ENCODE measurements at places on chromosomes 1 and 21. TPM values are rescaled to one million over a fixed set of nuclear protein-coding genes. Genes with fewer than 3 reads are reported as not detected.

SLC30A2 gene
- polyA plus RNA-seq: 0.24 TPM

NPHP4 gene
- 5.1 TPM for polyA plus RNA-seq

RCC1 gene
- polyA plus RNA-seq: 20.4 TPM

ACTL8 gene
- not detected for polyA plus RNA-seq

SLC50A1 gene
- polyA plus RNA-seq: 31.7 TPM

OR2L8 gene
- polyA plus RNA-seq: not detected

ZNF281 gene
- polyA plus RNA-seq: 6.4 TPM

DNA sequence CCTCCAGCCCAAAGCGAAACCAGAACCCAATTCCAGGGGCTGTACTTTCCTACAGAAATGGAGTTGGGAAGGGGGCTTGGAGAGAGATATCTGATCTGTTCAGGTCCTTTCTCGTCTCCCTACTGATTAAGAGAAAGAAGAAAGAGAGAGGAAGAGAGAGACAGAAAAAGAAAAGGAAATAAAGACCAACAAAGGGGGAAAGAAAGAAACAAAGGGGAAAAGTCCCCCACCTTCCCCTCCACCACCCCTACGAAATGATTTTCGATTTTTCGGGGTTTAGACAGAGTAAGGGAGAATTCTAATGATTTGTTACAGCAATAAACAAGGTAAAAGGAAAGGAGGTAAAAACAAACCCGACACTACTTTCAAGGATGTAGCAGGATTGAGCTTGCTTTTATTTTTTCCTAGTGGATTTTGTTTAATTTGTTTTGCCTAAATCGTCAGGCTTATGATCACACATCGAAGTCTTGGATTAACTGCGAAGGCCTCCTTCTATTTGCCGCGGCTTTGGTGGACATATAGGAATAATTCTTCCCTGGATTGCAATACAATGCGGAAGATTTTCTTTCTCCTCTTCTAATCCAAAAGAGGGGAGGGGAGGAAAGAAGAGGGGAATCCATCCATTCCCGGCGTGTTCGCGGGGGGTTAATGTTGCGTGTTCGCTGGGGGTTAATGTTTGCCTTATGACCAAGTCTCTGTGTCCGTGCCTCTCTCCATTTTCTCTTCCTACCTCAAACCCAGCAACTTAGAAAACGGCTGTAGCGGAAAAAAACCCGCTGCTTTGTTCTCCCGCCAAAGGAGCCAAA, 1.9 kb downstream of the TAL1 start:
- DNase-seq: no peak

DNA sequence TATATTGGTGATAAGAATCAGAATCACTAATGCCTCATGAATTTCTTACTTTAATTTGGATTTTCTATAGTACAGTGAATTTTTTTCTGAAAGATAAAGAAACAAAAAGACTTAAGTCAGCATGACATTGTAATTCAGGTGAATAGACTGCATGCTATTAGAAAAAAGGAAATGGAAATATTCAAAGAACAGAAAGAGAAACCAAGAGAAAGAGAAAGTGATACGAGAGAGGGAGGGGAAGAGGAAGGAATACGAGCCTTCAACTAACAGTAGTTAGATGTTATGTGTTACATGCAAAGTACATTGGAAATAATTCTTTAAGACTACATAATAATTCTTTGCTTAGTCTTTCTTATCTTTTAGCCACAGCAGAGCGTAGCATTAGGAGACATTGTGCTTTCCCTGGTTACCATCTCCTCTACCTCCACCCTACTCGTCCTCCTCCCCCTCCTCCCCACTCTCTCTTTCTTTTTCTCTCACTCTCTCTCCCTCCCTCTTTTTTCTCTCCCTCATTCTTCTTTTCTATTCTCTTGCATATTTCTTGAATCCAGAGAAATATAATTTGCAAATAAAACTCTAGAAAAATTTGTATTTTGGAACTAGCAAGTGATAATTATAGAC, 46.4 kb upstream of the ADGRL4 start:
- DNase-seq: no peak

GRCh38 chr21:33071770-33072306, 1.9 kb downstream of the OLIG1 start:
- DNase-seq: no peak

DNA sequence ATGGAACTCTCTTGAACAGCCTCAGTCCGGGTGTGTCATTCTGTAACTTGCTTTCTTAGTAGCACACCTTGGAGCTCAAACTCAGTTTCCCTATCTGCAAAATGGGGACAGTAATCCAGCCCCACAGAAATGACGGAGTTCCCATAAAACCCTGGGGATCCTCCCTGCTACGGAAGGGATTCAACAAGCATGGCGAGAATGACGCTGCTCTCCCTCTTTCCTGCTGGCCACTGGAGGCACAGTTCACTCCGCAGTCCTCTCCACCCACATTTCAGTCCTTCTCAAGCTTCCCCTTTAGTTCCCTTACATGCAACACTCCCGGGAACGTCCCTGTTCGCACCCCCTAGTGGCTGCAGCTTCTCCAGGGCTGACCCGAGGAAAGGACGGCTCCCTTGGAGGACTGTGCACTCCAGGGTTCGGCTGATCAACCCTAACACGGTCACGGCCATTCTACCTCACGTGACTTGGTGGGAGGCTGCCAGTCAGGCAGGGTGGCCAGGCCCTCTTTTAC, 20.6 kb downstream of the RUNX3 start:
- DNase-seq: no peak

- no peak for DNase-seq
Observed at GRCh38 chr21:36048357-36048756, 12.0 kb downstream of the SETD4 start.

Measured in urinary bladder (tissue), 4 donors.